ENCODE measurements at places on chromosomes 5 and 9.

DNA sequence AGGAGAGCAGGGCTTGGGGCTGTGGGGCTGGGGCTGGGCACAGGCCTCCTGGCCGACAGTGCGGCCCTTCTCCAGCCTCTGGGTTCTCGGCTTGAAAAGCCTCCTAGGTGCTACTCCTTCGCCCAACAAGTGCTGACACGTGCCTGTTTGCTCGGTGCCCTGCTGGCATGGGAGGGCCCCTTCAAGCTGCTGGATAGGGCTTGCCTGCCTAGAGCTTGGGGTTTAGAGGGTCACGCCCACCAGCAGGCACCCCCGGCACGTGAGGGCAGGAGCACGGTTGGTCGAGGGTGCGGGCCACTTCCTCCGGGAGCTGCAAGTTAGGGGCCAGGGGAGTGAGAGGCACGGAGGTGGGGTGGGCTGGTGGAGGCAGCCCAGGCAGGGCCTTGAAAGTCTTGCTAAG, 106.2 kb downstream of the RXRA start:
- no peak for DNase-seq

GRCh38 chr9:131762356-131762932, 22.6 kb upstream of the RAPGEF1 start:
- DNase-seq = peak; percentile 74

DNA sequence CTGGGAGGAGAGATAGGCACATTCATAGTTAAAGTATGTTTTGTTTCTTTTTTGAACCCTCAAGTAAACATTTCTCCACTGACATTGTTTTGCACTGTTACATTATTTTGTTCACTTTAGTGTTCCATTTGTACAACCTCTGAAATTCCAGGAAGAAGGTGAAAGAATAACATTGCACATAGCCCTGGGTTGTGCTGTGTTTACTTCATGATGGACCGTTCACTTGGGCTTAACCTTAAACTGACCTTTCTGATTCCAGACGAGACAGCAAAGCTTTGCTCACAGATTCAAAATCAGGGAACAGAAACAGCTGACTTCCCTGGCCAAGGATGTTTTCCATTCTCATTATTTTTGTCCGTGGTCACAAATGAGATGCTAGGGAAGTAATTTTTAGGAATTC, 42.8 kb upstream of the GDNF start:
- DNase-seq = no peak

GRCh38 chr9:79656169-79656568, 84.4 kb downstream of the TLE4 start:
- no peak for DNase-seq

DNA sequence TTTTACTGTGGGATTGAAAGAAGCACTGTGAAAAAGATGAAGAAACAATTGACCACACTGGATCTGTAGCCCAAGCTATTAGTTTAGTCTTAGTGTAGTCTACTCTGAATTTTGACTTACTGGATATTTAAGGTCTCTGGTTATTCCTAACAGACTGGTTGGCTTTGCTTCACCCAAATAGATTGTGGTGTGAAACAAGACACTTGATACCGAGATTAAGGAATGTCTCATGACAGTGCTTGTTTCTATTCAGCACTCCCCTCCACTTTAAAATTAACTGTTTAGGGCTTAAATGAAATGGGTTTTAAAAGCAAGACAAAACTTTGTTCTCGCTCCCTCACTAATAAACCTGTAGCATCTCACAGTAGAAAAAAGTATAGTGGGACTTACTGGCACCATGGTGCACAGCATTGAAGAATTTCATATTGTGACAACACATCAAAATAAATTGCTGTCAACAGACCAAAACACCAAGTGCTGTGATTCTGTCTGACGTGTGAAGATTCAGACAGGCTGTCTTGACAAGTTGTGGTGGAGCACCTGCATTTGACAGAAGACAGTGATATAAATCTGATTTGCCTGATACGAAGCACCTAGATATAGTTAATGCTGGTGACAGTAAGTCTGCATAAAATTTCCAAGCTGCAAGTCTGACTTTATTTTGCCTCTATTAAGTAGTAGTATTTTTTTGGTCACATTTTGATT, 73.1 kb downstream of the PBX3 start:
- no peak for DNase-seq

DNA sequence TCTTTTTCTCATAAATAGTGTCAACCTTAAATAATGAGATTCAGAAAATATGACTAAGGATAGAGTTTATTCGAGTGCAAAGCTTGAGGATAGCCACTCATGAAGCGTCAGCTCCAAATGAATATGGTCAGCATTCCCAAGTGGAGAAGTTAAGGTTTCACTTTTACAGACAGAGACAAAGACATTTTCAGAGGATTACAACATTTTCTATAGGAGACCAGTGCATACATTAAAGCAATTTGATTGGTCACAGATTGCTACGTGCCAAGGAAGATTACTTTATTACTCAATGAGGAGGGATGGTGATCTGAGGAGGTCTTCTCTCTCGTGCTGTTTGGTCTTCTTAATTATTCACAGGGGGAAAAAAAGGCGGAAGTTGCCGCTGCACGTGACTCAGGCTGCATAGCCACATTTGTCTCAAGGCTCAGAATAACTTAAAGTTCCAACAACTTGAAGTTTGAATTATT, 60.1 kb upstream of the SPATA31C2 start:
- no peak for DNase-seq

GRCh38 chr9:99299211-99300102, 77.4 kb downstream of the SEC61B start:
- no peak for DNase-seq

- peak; percentile 30 for DNase-seq
Observed at GRCh38 chr9:120841930-120842684, 615 bp downstream of the PSMD5 start.

DNA sequence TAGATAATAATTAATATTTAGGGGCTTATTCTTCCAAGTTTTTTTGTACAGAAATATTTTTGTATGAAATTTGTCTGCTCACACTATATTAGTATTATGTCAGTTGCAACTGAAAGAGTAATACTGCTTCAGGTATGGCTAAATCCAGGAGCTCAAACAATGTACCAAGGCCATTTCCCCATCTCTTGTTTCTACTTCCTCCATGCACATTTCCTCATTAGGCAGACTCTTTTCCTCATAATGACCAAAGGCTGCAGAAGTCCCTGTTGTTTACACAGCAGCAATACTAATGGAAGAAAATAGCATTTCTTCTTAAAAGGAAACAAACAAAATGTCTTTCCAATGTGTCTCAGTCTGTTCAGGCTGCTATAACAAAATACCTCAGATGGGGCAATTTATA, 9.2 kb upstream of the OTULINL start:
- no peak for DNase-seq

GRCh38 chr9:112542593-112543292, 56.1 kb downstream of the KIAA1958 start:
- no peak for DNase-seq

DNA sequence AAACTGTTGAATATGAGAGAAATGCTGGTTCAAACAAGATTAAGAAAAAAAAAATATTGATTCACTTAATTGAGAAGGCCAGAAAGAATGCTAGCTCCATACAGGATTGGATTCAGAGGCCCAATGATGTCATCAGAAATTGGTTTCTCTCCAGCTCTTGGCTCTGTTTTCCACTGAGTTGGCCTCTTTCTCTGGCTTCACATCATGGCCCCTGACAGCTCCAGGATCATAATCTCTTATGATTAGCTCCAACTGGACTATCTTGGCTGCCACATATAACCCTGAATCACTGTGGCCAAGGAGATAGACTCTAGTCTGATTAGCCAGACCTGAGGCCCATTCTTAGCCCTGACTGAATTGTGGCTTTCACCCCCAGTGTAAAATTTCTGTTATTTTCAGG, 244.7 kb upstream of the GRAMD2B start:
- no peak for DNase-seq

GRCh38 chr9:27787891-27788290, 214.6 kb upstream of the C9orf72 start:
- DNase-seq = no peak

- no peak for DNase-seq
Observed at GRCh38 chr5:15074651-15075050, 203.1 kb upstream of the ANKH start.

DNA sequence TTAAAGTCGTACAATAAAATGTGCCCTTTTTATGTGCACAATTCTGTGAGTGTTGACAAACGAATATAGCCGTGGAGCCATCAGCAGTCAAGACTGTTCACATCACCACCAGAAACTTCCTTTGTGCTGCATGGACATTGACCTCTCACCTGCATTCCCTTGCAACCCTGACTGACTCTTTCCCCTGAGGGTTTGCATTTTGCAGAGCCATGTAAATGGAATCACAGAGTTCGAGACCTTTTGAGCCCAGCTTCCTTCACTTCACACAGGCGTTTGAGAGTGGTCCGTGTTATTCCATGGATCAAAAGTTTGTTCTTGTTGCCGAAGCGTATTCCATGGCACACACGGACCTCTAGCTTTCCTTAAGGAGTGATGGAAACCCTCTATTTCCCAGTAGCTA, 328.2 kb downstream of the DRD1 start:
- no peak for DNase-seq

DNA sequence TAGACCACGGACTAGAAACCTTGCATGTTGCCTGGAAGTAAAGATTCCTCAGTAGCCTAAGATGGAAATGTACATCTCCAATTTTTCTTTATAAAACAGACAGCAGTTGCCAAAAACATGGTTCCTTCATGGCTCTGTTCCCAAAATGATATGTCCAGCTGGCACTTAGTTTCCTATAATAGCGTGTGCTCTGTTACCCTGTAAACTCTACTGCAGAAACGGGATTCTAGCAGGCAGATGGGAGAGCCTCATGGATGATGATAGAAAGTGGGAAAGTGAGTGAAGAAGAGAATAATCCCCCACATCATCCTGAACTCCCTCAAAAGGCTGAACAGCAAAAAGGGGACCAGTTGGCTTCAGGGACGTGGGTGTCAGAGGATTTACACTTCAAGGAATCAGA, 118.2 kb downstream of the FRMD3 start:
- DNase-seq = no peak

GRCh38 chr9:109456811-109457210, 41.3 kb downstream of the PTPN3 start:
- DNase-seq = no peak

DNA sequence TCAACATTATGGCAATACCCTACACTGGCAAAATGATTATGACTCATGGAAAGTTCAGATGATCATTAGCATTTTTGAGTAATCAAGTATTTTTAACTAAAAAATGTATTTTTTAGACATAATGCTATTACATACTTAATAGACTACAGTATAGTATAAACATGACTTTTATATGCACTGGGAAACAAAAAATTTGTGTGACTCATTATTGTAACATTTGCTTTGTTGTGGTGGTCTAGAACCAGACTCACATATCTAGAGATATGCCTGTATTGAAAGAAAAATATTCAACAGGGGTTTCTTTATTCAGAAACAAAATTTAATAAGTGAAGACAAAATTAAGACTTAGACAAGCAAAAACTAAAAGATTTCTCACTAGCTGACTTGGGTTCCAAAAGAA, 385.3 kb upstream of the RIOK2 start:
- DNase-seq = no peak

GRCh38 chr5:142883025-142883424, 112.8 kb downstream of the ARHGAP26 start:
- DNase-seq = no peak

DNA sequence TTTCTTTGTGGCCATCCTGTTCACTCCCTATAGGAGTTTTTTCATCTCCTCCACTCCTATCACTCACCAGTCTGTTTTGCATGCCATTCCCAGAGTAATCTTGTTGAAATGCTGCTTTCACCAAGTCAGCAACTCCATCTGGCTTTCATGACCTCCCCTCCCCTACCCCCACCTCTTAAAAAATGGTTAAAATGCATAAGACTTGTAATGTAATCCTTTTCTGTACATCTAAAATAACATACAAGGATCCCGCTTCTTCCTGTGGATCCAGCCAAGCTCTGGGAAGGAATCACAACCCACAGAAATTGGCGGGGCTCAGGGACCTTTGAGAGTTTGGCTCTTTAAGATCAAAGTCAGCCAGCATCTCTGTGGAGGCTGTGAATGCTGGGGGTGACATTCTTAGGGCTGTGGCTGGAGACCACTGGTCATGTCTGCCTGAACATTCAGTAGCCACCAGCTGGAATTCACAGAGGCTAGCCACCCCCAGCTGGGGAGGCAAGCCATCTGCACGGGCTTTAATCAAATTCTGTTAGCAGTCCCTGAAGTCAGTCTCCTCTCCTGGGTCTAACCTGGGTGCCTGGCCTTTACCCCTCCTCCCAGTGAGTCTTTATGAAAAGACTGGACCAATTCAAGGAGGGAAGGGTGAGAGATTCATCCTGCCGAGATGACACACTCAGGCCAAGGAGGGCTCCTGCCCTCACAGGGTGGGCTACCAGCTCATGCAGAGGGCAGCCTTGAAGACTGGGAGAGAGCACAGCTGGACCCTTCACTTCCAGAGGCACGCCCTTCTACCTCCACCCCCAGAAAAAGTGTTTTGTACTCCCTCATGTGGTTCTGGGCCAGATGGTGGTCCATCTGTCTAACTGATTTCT, 132.9 kb downstream of the LIFR start:
- no peak for DNase-seq

DNA sequence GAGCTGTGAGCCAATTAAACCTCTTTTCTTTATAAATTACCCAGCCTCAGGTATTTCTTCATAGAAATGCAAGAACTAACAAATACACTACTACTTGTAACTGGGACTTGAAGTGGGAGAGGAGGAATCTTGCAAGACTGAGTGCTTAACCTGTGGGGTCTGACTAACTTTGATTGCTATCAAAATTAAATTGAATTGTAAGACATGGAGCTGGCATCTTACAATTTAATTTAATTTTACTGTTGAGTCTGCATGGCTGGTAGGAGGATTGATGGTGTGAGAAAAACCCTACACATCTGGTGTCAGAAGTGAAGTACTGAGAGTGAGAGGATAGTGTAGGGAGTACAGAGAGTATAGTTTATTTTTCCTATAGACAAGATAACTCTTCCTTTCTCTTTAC, 1259.9 kb downstream of the CDH12 start:
- no peak for DNase-seq

DNA sequence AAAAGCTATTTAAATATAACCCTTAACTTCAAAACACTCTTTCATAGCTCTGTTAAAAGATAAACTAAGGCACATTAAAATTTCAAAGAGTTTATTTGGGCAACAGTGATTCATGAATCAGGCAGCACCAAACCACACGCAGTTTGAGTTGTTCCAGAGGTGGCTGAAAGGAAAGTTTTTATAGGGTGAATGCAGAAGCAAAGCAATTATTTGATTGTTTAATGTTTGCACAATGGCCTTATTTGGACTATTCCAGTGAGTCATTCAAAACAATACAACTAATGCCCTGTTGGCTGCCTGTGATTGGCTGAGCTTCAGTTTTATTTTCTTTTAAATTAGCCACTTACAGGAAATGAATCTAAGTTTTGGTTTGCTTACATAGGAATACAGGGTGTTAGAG, 125.3 kb downstream of the CEP120 start:
- DNase-seq = no peak

GRCh38 chr5:72064801-72065570, 42.3 kb upstream of the MAP1B start:
- DNase-seq = no peak

- no peak for DNase-seq
Observed at GRCh38 chr5:138504799-138505198, 38.2 kb downstream of the ETF1 start.

GRCh38 chr5:1512541-1513291, 11.0 kb downstream of the LPCAT1 start:
- no peak for DNase-seq

All from activated naive CD4-positive, alpha-beta T cell treated with anti-CD3 and anti-CD28 coated beads for 36 hours (primary cell).